HL-60 (cell line): ENCODE measurements at places on chromosomes 6 and 20.
A peak's percentile ranks its signal among the peaks of the same experiment; 100 is the strongest.

- peak; percentile 84 for DNase-seq
Measured at GRCh38 chr20:5528719-5529256, 212.0 kb upstream of the PROKR2 start.

DNA sequence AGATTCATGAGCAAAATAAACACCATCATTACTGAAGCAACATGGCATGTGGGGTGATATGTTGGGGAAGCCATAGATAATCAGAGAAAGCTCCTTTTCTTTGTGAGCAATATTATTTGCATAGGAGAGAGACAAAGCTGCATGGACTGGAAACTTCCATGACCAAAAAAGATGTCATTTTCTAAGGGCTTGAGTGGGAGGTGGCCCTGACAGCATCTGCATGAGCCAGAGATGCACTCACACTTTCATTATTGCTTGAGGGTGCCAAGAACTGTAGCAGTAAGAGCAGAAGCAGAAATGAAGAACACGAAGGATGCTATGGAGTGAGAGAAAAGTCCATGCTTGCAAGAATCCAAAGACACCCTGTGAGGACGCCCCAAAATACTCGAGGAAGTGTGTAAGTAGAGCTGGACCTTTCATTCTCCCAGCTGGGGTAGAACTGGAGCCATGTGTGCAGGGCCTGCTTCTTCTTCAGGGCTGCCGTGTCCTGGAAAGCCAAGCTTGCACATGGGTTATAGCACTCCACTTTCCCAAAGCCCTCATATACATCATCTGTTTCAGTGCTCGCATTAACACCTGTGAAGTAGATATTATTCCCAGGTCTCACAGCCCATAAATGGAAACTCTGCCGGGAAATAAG, 851.2 kb downstream of the DHX35 start:
- DNase-seq: no peak

DNA sequence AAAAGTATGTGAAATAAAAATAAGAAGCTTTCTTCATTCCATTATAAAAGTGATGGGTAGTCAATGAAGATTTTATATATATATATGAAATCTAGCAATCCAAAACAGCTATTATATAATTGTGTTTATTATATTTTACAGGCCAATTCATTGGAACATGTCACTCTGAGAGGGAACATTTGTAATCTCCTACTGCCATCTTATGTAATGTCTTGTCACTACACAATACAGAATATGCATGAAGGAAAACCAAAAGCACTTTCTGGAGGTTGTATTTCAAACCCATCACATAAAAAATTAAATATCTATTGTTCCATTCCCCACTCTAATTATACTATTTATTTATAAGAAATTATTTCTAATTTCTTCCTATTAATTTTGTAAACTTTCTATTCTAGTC, 31.5 kb upstream of the IRAK1BP1 start:
- no peak for DNase-seq

DNA sequence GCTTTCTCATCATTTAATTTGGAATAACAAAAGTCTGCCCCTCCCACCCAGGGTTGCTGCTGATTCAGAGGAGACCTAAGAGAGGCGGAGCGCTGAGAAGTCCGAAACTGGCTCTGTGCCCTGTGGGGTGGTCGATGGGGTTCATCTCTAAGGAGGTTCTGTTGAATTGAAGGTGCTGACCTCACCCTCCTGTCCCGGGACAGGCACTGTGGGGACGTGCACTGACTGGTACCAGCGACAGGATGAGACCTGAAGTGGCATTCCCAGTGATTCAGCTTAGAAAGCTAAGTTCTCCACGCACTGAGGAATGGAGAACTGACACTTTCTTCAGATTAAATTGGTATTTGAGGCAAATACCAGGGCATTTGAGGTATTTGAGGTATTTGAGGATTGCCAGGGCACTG, 1.3 kb downstream of the GUCA1B start:
- no peak for DNase-seq

DNA sequence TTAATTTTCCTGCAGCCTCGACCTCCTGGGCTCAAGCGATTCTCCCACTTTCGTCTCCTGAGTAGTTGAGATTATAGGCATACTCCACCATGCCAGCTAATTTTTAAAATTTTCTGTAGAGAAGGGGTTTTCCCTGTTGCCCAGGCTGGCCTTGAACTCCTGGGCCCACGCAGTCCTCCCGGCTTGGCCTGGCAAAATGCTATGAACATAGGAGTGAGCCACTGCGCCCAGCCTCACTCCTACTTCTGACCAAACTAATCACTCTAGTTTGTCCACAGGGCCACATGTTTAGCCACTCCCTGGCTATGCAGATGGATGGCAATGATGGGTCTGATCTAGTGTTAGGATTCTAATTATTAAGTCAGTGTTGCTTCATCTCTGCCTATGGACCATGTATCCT, 31.9 kb upstream of the RPN2 start:
- DNase-seq: no peak

- no peak for DNase-seq
Measured at GRCh38 chr6:98835149-98836024, 1.0 kb downstream of the POU3F2 start.

- DNase-seq: no peak
Measured at GRCh38 chr6:2940010-2940850, 31.1 kb downstream of the SERPINB6 start.

GRCh38 chr20:10761232-10761631, 87.4 kb upstream of the JAG1 start:
- no peak for DNase-seq
